ENCODE measurements at places on chromosomes 3 and 15.

DNA sequence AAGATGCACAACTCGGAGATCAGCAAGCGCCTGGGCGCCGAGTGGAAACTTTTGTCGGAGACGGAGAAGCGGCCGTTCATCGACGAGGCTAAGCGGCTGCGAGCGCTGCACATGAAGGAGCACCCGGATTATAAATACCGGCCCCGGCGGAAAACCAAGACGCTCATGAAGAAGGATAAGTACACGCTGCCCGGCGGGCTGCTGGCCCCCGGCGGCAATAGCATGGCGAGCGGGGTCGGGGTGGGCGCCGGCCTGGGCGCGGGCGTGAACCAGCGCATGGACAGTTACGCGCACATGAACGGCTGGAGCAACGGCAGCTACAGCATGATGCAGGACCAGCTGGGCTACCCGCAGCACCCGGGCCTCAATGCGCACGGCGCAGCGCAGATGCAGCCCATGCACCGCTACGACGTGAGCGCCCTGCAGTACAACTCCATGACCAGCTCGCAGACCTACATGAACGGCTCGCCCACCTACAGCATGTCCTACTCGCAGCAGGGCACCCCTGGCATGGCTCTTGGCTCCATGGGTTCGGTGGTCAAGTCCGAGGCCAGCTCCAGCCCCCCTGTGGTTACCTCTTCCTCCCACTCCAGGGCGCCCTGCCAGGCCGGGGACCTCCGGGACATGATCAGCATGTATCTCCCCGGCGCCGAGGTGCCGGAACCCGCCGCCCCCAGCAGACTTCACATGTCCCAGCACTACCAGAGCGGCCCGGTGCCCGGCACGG is 991 bp downstream of the SOX2 start:
- DNase-seq = no peak

- no peak for DNase-seq
Observed at GRCh38 chr3:151593928-151594327, 133.1 kb upstream of the IGSF10 start.

GRCh38 chr15:79366691-79367090 is 55.8 kb downstream of the TMED3 start:
- DNase-seq = no peak

DNA sequence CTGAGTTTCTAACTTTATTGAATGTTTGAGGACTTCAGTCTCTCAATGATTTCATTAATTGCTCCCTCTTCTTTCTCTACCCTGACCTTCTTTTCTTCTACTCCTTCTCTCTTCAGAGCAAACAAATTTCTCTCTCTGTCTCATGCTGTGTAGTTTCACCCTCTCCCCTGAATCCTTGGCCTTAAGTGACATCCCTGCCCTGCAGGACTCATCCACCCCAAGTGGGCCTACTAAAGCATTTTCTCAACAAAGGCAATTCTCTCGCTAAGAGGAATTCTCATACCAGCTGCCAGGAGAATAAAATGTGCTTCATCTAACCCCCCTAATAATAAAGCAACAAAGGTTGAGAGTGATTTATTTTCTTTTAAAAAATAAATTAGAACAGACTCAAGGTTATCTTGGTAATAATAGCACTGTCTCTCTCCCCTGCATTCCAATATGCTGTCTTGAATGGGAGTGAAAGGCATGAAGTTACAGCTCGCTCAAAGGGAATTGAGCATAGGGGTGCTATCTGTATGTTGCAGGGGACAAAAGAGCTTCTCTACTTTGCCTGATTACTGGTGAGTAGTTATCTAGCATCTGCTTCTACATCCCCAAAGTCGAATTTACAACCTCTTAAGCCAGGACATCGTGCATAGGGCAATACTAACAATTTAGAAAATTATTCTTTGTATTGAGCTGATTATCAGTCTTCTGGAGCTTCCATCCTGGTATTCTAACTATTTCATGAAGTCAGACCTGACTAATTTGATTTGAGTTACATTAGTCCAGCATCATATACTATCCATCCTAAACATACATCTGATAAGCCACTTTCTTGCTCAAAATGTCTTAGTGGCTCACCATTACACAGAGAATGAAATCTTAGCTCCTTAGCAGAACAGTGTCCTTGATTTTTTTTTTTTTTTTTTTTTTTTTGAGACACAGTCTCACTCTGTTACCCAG is 76.9 kb upstream of the DNAJC19 start:
- no peak for DNase-seq

- no peak for DNase-seq
Observed at GRCh38 chr15:64437982-64438381, 22.4 kb upstream of the ZNF609 start.

DNA sequence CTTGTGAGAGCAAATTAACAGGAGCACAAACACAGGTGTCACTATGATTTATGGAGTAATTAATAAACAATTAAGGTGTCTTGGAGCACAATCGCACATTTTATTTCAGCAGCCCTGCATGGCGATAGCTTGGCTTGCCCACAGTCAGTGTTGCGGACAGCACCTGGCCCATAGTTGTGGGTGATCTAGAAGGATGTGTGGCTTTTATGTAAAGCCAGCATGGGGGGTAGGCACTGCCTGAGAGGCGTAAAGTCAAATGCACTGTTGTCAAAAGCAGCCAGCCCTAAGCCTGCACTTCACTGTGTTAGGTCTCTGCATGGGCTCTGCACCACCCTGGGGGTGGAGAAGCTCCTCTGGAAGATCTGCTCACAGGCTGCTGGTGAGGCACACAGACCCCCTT is 177.4 kb upstream of the PPP2R3A start:
- no peak for DNase-seq

DNA sequence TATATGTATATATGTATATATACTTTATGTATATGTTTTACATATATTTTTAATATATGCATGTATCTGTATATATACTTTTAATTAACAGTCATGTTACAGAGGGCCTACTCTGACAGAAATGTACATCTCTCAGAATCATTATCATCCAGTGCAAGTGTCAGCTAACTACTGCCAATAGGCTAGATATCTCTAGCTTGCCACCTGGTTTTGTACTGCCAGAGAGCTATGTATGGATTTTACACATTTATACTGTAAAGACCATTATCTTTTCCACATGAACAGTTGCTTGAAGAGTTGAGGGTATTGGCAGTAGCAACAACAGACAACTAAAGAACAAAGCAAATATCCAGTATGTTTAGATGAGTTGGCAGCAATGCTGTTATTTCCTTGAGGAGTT is 99.7 kb upstream of the VGLL3 start:
- DNase-seq = no peak
